Activated CD8-positive, alpha-beta memory T cell treated with anti-CD3 and anti-CD28 coated beads, Interleukin-2, amount 10 ng/mL, durations not matched to agents 7 days and 5 days (primary cell): ENCODE measurements at places on chromosomes 6 and 20.

DNA sequence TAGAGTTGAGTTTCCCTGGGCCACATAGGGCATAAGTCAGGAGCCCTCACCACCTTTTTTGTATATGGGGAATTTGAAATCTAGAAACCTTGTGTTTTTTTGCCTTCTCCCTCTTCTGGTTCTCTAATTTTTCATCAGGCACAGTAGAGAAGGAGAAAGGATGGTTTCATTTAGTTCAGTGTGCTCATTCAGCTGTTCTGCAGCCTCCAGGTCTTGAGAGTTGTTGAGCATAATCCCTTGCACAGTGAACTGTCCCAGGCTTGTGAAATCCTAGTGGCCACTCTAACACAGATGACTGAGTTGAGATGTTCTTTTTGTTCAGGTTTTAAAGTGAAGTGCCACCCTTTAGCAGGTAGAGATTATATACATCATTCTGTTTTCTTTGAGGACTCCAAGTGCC lies 183.5 kb downstream of the CDKAL1 start:
- H3K27me3 ChIP-seq: no peaks in the 10 kb centered on the region
- H3K36me3 ChIP-seq: peaks cover 13% of the 10 kb centered on the region
- peaks cover 23% of the 10 kb centered on the region for H3K4me1 ChIP-seq
- no peak overlapping the region for H3K4me3 ChIP-seq
- H3K27ac ChIP-seq: no peak overlapping the region

DNA sequence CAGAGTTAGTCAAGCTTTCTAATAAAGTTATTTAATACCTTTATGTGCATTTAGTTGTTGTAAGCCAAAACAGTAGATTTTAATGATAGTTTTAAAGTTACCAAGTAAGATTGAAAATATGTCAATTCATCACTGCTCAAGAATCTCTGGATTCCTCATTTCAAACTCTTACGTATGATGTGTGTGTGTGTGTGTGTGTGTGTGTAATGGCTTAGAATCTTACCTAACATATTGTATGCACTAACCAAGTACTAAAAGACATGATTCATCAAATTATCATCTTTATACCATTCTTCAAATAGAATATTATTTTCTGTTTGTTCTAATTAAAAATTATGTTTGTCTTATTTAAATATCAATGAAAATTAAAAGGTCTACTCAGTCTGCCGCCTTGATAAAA lies 41.5 kb upstream of the ZNF337 start:
- no peaks in the 10 kb centered on the region for H3K36me3 ChIP-seq
- no peak overlapping the region for H3K4me3 ChIP-seq

DNA sequence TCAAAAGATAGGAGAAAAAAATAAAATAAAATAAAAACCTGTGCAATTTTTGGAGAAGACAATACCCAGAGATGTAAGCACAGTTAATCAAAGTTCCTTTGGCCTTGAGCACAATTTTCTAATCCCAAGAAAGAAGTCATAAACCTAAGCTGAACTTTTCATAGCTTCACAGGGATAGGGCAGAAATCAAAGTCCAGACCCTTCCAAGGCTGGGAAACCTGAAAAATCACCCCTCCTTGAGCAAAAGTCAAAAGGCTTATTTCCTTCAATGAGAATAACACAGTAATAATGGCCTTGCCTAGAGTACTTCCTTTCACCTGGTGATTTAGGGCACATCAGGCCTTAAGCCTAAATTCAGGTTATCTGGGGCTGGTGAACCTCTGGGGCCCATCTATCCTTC lies 415.0 kb upstream of the BTBD3 start:
- no peaks in the 10 kb centered on the region for H3K4me1 ChIP-seq
- H3K36me3 ChIP-seq: no peaks in the 10 kb centered on the region
- H3K27ac ChIP-seq: no peak overlapping the region
- H3K4me3 ChIP-seq: no peak overlapping the region
- no peak for DNase-seq

DNA sequence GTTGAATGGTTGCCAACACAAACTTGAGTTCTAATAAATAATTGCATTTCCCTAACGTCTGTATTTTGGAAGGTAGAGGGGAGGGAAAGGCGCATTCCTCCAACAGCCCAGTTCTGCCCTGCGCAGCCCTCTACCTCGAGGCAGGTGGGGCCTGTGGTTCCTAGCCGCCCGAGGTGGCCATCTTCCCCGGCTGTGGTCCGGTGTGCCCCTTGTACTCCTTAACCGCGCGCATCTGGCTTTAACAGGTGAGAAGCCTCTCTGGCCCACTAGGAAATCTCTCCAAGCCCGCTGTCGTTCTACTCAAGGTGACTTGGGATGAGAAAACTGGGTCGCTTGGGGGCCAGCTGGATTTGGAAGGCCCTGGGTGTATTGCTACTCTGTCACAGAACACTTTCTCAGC lies 1.7 kb downstream of the KHDC3L start:
- H3K4me3 ChIP-seq: no peak overlapping the region
- no peak overlapping the region for H3K27ac ChIP-seq
- no peaks in the 10 kb centered on the region for H3K27me3 ChIP-seq

DNA sequence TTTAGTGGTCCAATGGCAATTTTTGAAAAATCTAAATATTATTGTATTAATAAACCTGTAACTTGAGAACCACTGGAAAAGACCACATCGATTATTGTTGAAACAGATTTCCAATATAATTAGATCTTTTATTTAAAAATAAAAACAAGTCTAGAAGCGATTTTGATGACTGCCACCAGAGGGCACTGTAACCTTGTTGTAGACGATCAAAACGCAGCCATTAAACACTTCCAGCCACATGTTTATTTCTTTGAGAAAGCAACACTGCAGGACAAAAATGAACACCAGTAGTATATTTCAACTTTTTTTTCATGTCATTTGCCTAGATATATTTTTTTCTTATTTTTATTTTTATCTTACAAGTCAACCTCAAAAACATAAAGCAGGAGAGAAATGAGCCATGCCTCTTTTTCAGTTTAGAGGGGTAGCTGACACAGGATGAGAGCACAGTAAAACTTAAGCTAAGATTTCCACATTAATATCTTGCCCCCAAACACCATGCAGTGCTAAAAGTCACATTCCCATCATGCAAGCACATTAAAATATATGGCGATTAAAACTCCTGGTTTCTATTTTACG lies 115.4 kb downstream of the OPRM1 start:
- no peak overlapping the region for H3K4me3 ChIP-seq
- peaks cover 26% of the 10 kb centered on the region for H3K4me1 ChIP-seq
- peak; percentile 74 for DNase-seq
